ENCODE measurements at places on chromosomes 11 and 22.

DNA sequence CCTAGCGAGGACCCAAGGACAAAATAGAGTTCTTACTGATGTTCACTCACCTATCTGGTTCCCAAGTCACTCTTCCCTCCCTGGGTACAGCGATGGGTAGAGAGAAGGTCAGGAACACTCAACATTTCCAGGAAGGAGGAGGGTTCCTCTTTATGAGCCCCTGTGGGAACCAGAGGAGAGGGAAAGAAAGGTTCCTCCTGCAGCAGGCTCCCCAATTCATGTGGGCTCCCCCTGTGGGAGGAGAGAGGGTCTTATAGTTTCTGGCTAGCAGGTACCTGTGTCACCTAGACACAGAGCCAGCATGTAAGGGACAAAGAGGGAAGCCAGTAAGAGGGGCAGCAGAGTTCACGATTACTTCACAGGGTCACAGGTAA lies 93.5 kb downstream of the DBX1 start:
- DNase-seq: no peak

DNA sequence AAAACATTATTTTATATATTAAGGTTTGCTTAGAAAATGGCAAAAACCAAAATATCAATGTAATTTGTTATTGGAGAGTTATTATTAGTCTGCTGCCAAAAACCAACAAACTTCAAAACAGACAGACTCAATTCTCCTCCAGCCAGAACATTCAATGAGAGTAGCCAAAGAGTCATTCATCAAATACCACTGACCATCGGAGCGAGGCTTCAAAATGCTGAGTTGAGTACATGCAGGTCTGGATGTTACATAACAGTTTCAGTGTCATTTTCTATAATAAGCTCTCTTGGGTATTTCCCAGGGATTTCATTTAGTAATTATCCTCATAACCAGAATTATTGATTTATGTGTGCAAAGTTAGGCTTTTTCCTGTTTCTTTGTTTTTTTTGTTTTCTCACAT lies 42.6 kb downstream of the CHST1 start:
- DNase-seq: no peak

- DNase-seq: peak; percentile 97
Measured at GRCh38 chr11:65421794-65422632, 585 bp upstream of the NEAT1 start.

GRCh38 chr11:6586434-6587359 lies 16.7 kb downstream of the RRP8 start:
- DNase-seq: no peak

DNA sequence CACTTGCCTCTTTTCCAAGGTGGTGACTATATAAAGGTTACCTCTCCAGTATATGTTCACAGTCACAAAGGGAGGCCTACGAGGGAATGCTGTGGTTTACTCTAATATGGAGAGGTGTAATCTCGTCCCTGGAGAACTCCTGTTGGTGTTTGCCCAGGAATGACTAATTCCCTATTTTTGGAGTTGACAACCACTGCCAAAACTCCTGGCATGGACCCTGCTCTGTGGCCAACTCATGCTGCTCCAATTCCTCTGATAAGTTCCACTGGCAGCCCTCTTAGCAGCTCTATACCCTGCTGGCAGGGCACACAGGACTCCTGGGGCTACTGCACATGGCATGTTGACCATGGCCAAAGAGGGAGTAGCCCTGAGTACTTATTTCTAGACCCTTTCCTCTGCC lies 418.7 kb upstream of the ANO5 start:
- no peak for DNase-seq

DNA sequence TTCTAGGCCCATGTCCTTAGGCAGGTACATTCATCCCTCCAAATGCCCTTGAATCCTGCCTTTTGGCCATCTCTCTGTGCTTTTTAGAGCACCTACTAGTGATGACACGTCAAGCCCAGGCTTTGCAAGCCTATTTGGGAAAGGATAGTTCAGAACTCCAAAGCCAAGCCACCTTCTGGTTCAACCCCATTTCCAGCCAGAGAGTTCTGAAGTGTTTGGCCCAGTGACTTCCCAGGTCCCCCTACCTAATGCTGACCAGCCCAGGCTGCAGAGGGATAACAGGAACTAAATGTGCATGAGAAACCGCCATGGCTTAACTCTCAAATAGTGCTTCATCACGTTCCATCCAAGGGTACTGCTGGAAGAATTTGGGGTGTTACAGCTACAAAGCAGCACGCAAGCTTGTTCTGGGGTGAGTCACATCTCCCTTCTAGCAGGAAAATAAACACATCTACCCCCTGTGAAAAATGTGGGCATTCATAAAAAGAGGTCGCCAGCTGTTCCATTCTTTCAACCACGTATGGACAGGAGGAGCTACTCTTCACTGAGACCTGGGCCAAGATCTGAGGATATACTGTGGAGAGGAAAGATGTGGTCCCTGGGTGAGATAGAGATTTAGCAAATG lies 2.0 kb upstream of the FXYD6 start:
- DNase-seq: no peak

DNA sequence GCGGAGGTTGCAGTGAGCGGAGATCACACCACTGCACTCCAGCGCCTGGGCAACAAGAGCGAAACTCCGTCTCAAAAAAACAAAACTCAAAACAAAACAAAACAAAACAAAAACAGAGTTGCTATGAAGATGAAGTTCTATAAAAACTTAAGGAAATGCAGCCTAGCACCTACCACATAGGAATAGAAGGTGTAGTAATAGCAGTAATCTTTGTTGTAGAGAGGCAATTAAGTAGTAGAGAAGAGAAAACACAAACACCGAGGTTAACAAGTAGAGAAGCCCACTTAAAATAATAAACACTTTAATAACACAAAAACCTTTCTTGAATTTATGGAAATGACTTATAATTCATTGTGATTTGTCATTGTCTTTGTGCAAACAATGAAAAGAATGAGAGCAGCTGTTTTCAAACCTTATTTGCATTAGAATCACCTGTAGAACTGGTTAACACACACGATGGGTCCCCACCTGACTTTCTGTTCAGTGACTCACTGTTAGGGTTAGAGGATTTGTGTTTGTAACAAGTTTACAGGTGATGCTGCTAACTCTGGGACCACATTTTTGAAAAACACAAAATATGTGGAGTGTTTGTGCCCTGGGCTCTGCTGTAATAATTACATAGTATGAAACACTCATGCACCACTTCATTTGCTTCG lies 43.1 kb downstream of the TYR start:
- peak; percentile 25 for DNase-seq

DNA sequence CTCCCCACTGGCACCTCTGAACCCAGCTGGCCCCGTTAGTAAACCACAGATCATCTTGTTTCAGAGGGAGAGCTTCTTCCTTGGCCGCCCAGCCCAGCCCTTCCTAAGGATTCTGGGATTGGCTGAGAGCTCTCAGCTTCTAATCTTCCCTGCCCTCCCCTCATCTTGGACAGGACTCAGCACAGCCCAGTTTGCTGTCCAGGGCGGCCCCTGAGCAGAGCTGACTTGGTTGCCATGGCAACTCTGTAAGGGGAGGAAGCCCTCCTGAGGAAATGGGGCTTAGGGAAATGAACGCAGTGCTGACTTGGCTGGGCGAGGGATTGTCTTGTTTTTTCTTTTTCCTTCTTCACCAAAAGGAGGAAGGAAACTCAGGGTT lies 4.6 kb downstream of the APOL4 start:
- no peak for DNase-seq

GRCh38 chr11:64275031-64275800 lies 9.2 kb downstream of the BAD start:
- no peak for DNase-seq

- DNase-seq: no peak
Measured at GRCh38 chr11:316031-316701, 2.3 kb downstream of the IFITM1 start.

DNA sequence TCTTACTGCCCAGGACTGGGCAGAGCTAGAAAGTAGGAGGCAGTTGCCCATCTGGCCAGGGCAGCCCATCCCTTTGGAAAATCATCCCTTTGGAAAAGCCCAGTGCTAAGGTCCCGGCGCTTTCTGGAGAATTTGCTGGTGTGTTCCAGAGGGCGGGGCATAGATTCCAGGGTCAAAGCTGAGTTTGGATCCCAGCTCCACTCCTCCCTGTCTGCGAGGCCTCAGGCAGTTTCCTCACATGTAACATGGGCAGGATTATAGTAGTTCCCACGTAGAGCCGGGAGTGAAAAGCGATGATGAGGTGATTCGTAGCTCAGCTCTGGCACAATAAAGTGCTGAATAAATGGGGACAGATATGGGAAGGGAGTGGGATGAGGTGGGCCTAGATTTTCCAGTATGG lies 31.4 kb upstream of the LRRC10B start:
- peak; percentile 19 for DNase-seq

DNA sequence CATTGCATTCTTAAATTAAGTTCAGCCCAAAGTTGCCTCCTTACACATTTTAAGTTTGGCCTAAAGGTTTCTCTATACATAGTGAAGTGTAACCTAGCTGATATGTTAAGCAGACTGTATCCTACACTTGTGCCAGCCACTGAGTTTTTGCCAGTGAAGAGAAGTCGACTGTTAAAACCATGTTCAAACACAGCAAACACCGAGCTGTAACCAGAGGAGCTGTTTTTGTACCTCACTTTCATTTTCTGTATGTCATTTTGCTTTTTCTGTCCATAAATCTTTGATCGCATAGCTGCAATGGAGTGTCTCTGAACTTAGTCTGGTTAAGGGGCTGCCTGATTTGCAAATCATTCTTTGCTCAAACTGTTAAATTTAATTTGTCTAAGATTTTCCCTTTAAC lies 403.7 kb downstream of the LUZP2 start:
- no peak for DNase-seq

DNA sequence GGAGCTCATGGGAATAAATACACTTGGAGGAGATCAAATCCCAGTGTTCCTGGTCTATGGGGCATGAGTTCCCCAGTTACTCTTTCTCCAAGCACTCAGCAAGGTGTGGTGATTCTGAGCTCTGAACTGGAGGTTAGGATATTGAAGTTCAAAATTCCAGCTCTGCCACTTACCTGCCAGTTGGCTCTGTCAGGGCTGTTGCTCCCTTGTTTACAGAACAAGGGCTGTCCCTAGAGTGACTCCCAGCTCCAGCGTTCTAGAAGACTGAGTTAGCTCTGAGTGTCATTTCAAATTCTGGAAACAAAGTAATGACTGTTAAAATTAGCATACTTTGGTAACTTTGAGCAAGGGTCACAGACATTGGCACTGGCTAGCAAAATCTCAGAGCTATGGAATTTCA lies 69.7 kb upstream of the ZBED5 start:
- peak; percentile 19 for DNase-seq

DNA sequence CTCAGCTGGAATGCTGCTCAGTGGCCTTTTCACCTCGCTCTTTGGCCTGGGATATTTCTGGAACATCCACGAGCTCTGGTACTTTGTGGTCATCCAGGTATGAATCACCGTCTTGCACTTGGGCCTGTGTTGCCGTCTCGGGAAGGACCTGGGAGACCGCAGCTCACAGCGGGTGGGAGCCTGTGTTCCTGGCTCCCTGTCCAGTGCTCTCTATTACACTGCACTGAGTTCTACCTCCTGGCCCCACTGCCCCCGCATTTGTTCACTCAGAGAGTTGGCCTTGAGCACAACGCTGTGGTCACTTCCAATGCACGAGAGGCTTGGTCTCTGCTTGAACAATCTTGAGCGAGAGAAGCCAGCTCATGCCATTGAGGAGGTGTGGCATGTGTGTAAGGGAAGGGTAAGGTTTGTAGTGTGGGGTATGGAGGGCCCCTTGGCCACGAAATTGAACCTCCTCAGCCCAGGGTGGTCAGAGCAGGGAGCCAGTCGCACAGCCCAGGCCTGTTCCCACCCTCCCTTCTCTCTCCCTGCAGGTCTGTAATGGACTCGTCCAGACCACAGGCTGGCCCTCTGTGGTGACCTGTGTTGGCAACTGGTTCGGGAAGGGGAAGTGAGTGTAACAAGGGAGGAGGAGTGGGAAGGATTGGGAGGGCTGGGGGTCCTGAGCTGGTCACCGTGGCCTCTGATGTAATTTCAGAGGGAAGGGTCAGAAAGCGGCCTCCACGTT lies 16.2 kb downstream of the SLC37A2 start:
- DNase-seq: no peak

- no peak for DNase-seq
Measured at GRCh38 chr11:93840180-93840579, 10.2 kb downstream of the VSTM5 start.

GRCh38 chr11:59766542-59767224 lies 11.5 kb downstream of the STX3 start:
- no peak for DNase-seq

- DNase-seq: peak; percentile 53
Measured at GRCh38 chr22:44752285-44753188, at the start of gene ARHGAP8. ARHGAP8 (plus strand) TSS chr22:44752575; CDS start chr22:44786528, 33,953 bp downstream.

GRCh38 chr11:74449369-74449931 lies 17.9 kb downstream of the KCNE3 start:
- peak; percentile 76 for DNase-seq

DNA sequence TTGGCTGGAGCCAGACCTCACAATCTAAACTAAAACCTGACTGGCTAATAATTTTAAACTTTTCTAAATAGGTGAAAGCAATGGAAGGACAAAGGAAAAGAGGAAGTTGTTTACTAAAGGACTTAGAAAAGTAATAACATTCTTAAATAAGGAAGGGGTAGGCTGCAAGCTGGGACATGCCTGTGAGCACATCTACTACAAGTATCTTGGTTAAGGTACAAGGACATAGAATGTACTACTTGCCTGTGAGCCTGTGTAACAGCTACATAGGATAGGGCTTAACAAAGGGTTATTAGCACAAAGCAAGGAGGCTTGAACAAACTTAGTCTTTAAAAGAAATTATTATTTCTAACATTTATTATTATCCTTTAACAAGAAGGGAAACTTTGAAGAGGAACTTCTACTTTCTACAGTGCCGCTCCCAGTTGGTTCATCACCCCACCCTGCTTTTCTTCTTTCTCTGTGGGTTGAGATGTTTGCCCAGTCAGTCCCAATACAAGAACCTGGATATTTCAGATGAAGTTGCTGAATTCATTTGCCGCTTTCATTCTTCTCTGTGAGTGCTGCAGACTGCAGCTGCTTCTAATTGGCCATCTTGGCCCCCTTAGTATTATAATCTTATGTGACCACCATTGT lies 87.5 kb downstream of the PRMT3 start:
- DNase-seq: peak; percentile 63

- peak; percentile 96 for DNase-seq
Measured at GRCh38 chr11:106495046-106495445, 417.6 kb downstream of the AASDHPPT start.

GRCh38 chr22:50473855-50474671 lies 772 bp downstream of the SBF1 start:
- peak; percentile 60 for DNase-seq

DNA sequence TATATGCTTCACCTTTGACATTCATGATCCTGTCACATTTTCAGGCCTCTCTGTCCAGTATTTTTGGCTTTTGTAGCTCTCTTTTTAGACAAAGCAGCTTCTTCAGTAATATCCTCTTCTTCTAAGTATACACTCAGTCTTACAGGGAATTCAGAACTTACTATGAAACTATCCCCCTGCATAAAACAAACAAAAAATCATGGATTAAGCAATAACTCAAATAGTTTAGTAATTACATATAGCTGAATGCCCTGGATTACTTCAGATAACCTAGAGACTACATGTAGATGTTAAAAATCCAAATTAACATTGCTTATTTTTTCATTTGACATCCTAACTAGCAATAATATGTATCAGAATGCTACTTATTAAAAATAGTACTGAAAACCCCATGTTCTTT lies 5.2 kb downstream of the TAF1D start:
- DNase-seq: no peak

- DNase-seq: peak; percentile 37
Measured at GRCh38 chr11:75635066-75635862, 33.6 kb downstream of the MAP6 start.

Measured in epithelial cell of esophagus (primary cell).